ENCODE measurements at places on chromosomes 2 and 18.

GRCh38 chr2:9440058-9440727 lies 16.7 kb downstream of the CPSF3 start:
- no peak for DNase-seq

DNA sequence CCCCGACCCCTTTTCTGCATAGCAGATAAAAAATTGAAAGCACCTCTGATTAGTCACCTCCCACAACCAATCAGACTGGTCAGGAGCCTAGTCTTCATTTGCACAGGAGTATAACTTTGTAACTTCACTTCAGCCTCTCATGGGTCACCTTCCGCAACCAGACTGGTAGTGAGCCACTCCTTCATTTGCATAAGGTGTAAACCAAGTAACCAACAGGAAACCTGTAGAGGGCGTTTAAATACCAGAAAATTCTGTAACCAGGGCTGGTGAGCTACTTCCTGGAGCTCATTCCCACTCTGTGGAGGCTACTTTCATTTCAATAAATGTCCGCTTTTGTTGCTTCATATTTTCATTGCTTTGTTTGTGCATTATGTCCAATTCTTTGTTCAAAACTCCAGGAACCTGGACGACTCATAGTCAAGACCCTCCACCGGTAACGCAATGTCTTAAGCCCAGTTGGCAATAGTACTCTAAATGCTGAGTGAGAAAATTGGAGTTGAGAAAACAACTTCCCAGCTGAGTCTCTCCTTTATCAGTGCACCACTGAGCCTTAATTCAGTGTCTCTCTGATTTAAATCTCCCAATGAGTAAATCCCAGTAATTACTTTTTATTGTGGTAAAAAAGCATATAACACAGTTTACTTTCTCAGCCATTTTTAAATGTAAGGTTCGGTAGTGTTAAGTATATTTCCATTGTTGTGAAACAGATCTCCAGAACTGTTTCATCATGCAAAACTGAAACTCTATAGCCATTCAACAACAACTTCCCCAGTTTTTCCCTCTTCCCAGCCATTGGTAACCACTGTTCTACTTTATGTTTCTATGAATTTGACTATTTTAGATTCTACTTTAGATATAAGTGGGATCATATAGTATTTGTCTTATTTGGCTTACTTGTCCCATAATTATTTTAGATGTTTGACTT lies 392.7 kb upstream of the SLC8A1 start:
- peak; percentile 26 for DNase-seq

- no peak for DNase-seq
Measured at GRCh38 chr2:67952066-67952465, 110.7 kb downstream of the C1D start.

DNA sequence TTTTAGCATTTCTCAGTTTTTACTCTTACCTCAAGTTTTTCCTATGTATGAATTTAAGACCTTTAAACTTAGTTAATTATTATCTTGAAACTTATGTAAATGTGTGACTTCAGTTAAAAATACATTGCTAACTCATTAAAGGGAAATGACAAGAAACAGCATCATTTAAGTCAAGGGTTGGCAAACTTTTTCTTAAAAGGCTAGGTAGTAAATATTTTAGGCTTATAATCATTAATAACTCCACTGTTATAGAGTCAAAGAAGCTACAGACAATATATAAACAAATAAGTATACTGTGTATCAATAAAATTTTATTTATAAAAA lies 259.7 kb upstream of the RBMS1 start:
- no peak for DNase-seq

GRCh38 chr2:6454286-6454990 lies 411.3 kb downstream of the CMPK2 start:
- DNase-seq, result no peak

GRCh38 chr18:31057051-31057450 lies 14.5 kb upstream of the DSC3 start:
- no peak for DNase-seq

Data from suppressor macrophage treated with lipopolysaccharide for 4 hours (primary cell).